Activated T-helper 1 cell treated with anti-CD3 and anti-CD28 coated beads, Interleukin-2, amount 50 U/mL, for 16 hours (primary cell): ENCODE measurements at places on chromosomes 13 and 19.

- DNase-seq, result no peak
Measured at GRCh38 chr13:37587236-37587635, 11.3 kb downstream of the POSTN start.

DNA sequence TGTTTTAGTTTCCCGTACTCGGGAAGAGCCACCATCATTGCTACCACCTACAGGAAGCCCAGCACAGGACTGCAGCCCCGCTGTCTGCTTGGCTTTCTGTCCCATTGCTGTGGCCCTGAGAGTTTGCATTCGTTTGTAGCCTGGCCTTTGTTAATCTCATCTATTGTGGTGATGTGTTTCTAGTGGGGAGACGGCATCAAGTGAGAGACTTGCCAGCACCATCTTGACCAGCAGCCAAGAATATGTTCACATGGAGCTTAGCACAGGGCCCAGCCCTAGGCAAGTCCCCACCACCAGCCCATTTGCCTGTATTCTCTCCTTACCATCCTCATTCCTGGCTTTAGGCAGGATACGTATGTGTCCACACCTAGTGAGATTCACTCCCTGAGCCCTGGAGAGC lies 17.3 kb upstream of the OVOL3 start:
- DNase-seq, result no peak

DNA sequence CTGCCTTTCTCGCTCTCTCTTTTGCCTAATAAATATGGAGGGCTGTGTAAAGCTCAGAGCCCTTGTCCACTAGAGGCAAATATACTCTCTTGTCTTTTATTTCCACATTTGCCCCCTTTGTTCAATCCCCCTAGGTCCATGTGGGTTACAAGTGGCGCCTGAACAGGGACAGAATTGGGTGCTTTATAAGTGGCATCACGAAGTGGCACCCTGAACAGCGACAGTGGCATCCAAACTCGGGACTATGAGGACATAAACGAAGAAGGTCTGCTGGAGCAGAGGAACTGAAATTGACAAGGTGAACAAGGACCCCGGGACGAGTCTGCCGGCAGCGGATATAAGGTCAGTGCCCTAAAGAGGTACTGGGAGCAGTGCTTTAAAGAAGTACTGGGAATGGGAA lies 4.3 kb upstream of the ZNF610 start:
- DNase-seq, result no peak

DNA sequence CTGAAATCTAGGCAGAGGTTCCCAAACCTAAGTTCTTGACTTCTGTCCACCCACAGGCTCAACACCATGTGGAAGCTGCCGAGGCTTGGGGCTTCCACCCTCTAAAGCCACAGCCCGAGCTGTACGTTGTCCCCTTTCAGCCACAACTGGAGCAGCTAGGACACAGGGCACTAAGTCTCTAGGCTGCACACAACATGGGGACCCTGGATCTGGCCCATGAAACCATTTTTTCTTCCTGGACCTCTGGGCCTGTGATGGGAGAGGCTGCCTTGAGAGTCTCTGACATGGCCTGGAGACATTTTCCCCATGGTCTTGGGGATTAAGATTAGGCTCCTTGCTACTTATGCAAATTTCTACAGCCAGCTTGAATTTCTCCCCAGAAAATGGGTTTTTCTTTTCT lies 118.4 kb downstream of the GPC5 start:
- DNase-seq, result no peak

GRCh38 chr19:38946229-38947010 lies 15.7 kb downstream of the MRPS12 start:
- DNase-seq, result no peak

GRCh38 chr13:36919171-36919832 lies 736 bp downstream of the SMAD9 start:
- no peak for DNase-seq

GRCh38 chr13:23688336-23688735 lies 118.1 kb downstream of the TNFRSF19 start:
- DNase-seq, result no peak

GRCh38 chr19:45368737-45369340 lies 1.5 kb downstream of the ERCC2 start:
- DNase-seq, result no peak

DNA sequence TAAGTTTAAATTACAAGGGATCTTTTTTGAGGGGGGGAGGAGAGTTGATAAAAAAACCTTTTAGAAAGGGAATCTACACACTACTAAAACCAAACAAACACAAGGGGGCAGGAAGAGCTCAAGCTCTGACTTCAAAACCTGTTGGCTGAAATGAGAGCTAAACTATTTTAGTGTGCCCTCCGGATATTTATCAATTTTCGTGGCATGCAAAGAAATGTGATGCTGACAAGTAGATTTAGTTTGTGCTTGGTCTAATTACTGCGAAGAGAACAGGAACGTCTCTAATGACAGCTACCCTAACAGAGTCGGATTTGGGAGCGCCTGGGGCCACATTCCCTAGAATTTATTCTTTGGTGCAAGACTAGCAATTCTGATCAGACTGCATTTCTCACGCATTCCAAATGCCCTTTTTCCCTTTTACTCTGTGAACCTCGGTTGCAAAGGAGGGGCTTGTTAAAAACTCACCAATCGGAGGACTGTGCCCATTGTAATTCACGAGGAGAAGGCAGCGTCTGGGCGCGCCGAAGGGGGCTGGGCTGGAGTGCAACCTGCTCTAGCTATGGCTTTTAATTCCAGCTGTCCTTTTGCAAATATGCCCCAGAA lies 802 bp upstream of the FREM2 start:
- DNase-seq, result no peak

DNA sequence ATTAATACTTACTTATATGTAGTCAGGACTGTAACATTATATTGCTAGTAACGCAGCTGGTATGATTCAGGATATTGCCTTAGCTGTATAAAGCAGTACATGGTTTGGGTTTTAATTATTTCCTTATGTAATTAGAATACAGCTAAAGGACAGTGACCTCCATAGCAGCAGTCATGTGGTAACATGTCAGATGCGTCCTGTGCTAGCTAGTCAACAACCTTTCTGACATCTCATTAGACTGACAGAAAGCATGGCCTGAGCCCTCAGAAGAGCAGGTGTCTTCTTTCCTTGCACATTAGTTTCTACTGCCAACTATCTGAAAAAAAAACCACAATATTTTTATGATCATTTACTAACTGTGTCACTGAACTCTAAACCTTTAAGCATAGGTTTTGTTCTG lies 122.2 kb downstream of the MAB21L1 start:
- no peak for DNase-seq

DNA sequence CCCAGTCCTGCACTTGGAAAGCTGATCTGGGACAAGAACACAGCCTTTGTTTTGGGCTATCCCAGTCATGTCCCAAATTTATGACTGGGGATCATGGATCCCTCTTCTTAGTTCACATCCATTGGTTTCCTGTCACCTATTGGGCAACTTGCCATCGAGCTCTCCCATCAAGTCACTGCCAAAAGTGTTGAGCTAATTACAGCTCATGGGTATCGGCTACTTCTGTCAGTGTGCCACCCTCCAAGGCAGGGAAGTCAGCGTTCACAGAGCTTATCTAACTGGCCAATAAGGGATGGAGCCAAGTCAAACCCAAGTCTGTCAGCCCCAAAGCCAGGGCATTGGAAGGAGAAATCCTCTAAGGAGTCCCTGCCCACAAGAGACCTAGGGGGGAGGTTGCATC lies 53.2 kb upstream of the KATNAL1 start:
- DNase-seq, result no peak

- DNase-seq, result no peak
Measured at GRCh38 chr19:313988-314815, 23.0 kb upstream of the PLPP2 start.

DNA sequence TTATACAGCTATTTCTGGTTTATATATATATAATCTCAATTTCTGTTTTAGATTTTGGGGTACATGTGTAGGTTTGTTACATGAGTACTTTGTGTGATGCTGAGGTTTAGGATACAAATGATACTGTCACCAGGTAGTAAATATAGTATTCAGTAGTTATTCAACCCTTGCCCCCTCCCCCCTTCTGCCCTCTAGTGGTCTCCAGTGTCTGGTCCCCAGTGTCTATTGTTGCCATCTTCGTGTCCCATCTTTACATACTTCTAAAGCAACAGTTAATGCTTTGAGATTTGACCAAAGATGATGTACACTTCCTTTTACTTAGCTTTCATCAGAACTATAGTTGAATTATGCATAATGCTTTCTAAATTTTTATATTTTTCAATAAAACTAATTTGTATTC lies 1623.4 kb upstream of the PRR20A start:
- no peak for DNase-seq
